ENCODE measurements at places on chromosomes 3 and 15.

DNA sequence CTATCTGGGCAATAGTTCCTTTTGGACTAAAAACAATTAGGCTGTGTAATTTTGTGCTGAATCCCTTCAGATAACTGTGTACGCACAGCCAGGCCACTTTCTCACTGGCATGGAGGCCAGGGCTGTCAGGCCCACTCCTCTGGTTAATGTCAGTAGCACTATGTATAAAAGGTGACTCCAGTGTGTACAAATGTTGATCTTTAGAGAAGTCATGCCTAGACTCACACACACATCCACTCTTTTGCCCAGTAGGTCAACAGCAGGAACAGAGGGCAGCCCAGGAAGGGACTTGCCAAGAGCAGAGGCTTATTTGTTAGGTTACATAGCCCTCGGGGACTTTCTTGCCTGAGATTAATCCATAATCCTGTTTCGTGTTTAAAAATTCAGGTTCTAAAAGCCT lies 416.6 kb upstream of the WNT5A start:
- DNase-seq = no peak

GRCh38 chr3:99013777-99014315 lies 112.4 kb upstream of the DCBLD2 start:
- no peak for DNase-seq

DNA sequence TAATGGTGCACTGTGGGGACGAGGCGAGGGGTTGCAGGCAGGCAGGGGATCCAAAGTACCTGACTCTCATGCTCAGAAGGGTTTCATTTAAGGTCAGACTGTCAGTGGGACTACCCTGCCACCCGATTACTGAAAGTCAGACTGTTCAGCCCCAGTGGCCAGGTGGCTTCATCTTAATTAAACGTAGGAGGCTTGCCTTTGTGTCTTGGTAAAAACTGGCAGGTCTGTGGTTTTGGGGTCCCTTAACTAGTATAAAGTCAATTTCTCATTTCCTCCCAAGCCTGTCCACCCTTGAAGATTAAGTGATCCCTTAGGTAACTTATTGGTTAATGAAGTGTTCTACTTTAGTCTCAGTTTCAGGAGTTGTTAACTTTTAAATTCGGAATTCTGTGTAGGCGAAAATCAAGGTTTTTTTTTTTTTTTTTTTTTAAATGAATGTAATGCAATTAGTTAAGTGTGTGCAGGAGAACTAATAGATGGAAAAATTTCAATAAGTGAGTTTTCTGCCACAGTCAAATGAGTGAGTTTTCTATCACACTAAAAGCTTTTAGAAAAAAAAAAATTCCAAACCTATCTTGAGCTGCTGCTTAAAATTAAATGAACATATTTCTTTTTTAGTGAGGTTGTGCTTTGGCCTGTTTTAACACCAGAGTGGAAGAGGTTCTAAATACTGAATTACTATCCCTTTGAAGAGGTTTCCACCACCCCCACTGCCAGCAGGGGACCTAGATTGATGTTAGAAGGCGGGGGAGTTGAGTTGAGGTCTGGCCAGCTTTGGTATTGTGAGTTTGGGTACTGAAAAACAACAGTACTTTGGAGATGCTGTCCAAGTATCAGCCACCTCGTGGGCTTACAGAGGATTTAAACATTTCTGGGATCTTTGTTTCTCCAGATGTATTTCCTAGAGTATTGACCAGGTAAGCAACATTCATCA lies 15.2 kb downstream of the ITPR1 start:
- no peak for DNase-seq

- DNase-seq = no peak
These were observed 130.6 kb downstream of the TPRA1 start for GRCh38 chr3:127459891-127460290.

DNA sequence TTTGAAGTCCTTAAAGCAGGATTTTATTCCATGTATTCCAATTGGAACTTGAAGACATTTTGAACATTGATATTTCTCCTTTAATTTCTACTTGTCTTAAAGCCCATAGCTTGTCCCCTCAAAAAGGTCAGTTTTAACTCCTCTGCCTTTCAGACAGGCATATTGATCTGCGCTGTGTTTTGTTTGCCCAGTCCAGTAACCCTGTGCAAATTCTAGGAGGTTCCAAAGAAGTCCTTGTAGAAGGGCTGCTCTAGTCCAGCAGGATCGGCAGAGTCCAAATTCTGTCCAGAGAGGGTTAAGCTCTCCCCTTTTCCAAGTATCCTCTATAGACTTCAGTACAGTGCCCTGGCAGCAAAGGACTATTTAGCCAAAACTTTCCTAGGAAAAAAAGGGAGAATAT lies 105.6 kb upstream of the MANF start:
- no peak for DNase-seq

GRCh38 chr3:172104471-172105072 lies 65.2 kb downstream of the FNDC3B start:
- DNase-seq = no peak

DNA sequence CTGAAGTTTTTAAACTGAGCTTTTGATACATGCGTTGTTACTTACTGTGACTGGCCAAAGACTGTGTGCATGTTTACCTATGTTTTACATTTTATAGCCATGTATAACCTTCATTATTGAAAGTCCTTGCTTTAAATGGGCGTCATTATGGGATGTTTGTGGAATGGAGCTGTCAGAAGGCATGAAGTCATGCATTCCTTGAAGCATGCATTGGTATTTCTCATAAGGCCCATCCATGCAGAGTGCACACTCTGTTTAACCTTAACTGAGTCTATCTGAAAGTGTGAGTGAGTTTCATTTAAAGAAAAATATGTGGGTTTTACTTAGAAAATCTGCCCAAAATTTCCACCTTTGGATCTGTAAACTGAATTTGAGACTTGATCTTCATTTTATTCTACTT lies 51.1 kb downstream of the PSMD6 start:
- DNase-seq = no peak

GRCh38 chr15:40149339-40149738 lies 11.5 kb upstream of the BUB1B start:
- no peak for DNase-seq

- DNase-seq = no peak
These were observed 249.4 kb upstream of the PDZRN3 start for GRCh38 chr3:73874161-73874560.

GRCh38 chr15:66907826-66908743 lies 157.3 kb upstream of the SMAD3 start:
- DNase-seq = no peak

GRCh38 chr3:159273608-159274007 lies 471.8 kb downstream of the MFSD1 start:
- DNase-seq = no peak

- no peak for DNase-seq
These were observed 32.5 kb downstream of the TPRG1 start for GRCh38 chr3:189204167-189204866.

GRCh38 chr3:58179235-58180098 lies 31.3 kb downstream of the DNASE1L3 start:
- no peak for DNase-seq

- no peak for DNase-seq
These were observed 19.0 kb downstream of the AGTR1 start for GRCh38 chr3:148716657-148717056.

GRCh38 chr3:130950124-130950523 lies 56.2 kb downstream of the ATP2C1 start:
- DNase-seq = no peak

DNA sequence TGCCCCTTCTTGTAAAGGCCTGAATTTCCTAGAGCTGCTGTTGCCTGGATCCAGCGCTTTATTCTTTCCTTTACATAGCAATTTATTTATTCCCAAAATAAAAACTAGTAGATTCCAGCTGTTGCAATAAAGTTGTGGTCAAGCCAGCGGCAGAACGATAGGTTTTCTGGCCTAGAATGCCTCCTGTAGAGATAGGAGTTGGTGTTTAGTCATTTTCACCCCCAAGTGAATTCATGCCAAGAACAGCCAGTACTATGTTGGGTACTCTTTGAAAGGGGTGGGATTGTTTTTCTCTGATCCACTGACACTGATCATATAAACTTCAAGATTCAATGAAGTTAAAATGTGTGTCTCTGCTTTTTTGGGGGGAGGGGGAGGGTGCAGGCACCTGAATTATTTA lies 69.7 kb downstream of the KLHL25 start:
- DNase-seq = no peak

GRCh38 chr3:38479431-38480092 lies 16.6 kb upstream of the EXOG start:
- DNase-seq = peak; percentile 59

DNA sequence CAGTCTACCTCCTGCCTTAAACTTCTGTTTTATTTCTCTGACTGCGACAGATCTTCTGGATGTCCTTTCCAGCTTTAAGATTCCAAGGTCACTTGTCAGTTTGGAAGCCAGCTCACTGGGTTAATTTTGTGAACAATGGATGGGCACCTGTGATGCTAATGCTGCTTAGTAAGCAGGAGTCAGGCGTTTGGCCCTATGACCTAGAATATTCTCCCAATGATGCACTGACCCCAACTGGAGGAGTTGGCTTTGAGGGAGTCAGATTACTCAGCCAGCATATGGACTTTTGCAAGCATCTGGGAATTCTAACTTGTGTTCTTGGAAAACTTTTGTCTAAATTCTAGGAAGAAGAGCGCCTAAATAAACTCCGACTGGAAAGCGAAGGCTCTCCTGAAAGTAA lies 28.1 kb downstream of the HACD3 start:
- no peak for DNase-seq

DNA sequence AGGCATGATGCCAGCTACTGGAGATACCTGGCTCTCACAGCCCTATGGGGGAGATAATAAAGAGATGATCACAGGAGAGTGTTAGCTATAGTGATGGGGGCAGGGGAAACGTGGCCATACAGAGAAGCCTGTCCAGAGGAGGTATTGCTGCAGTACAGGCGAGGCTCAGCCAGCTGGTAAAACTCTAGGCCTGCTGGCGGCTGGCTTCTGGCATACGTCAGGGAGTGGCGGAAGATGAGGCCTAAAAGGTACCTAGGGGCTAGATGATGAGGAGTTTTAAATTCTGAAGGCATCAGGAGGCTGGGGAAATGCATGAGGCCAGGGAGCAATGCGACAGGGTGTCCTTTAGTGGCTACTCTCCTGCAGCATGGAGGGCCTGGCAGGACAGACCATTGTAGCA lies 110.7 kb downstream of the EEFSEC start:
- no peak for DNase-seq

GRCh38 chr3:77885381-77885780 lies 845.5 kb downstream of the ROBO2 start:
- DNase-seq = no peak

DNA sequence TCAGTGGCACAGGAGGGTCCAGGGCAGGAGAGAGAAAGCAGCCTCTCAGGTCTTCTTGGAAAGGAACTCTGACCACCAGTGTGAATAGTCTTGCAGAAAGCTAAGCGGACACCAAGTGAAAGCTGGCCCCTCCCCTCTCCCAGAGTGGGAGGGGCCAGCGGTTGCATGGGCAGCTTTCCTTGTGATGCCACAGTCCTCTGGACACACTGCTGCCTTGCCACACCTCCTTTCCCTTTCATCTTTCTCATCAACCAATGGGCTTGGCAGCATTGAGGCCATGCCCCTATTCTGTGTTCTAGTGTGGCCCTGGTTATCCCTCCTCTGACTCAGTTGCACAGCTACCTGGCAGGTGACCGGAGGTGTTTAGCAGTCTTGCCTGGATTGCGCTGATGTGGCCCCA lies 49.7 kb upstream of the GOLGA6B start:
- no peak for DNase-seq
